ENCODE measurements at places on chromosomes 1 and 21. TPM values are rescaled to one million over a fixed set of nuclear protein-coding genes. Genes with fewer than 3 reads are reported as not detected.

DNA sequence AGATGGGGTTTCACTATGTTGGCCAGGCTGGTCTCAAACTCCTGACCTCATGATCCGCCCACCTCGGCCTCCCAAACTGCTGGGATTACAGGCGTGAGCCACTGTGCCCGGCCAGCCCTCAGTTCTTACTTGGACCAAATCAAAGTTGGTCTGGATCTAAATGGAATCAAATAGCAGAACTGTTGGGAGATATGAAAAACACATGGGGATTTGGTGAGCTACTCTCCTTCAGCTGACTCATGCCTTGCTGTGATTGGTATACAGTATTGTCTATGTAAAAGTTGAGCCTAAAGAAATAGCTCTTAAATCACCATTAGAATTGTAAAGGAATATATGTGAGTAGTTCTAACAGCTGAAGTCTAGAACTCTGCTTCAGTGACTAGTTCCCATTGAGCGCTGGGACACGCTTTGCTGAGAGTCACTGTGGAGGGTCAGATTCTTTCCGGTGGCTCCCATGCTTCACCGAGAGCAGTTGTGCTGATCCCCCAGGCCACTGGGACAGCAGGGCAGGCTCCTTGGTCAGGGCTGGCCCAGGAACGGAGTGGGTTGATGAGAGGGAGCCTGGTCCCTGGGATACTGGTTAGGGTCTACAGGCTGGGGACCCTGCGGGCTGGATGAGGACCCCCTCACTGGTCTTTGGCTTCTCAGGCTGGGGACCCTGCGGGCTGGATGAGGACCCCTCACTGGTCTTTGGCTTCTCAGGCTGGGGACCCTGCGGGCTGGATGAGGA, 14.0 kb downstream of the PKNOX1 start:
- DNase-seq: no peak

DNA sequence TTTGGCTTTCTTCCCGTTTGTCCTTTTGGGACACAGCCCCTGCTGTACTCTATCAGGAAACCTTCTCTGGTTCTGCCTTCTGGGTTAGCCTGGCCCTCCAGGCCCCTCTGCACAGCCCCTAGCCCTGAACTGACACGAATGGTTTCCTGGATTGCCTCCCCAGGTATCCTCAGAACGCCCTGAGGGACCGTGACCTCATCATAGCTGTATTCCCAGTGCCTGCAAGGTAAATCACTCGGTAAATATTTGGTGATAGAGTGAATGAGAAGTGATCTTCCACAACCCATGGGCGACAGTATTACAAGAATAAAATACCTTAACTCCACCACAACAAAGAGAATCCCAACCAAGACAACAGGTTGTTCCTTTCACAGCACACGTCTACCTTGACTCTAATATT, 637.2 kb downstream of the SMYD3 start:
- DNase-seq: no peak

- no peak for DNase-seq
Observed at GRCh38 chr1:100575406-100575805, 37.5 kb downstream of the GPR88 start.

- DNase-seq: no peak
Observed at GRCh38 chr1:16111771-16112595, 38.5 kb upstream of the FAM131C start.

GRCh38 chr1:75135573-75136194, 1.5 kb downstream of the LHX8 start:
- no peak for DNase-seq

- no peak for DNase-seq
Observed at GRCh38 chr1:90717665-90718410, 736 bp upstream of the BARHL2 start.

DNA sequence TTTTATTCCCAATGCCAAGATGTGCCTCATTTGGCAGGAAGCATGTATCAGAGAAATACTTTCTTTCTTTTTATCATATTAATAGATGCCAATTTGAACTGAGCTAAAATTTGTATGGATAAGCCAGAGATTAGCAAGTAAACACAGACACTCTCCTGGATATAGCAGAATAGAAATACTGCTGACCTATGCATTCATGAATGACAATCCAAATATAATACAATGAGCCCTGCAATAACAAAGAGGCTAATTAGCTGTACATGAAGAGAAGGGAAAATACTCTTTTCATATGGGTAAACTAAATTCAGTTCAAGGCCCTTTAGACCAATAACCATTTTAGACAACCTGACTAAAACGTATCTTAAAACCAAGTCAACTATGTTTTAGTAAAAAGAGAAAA, 388.1 kb upstream of the NR5A2 start:
- no peak for DNase-seq

DNA sequence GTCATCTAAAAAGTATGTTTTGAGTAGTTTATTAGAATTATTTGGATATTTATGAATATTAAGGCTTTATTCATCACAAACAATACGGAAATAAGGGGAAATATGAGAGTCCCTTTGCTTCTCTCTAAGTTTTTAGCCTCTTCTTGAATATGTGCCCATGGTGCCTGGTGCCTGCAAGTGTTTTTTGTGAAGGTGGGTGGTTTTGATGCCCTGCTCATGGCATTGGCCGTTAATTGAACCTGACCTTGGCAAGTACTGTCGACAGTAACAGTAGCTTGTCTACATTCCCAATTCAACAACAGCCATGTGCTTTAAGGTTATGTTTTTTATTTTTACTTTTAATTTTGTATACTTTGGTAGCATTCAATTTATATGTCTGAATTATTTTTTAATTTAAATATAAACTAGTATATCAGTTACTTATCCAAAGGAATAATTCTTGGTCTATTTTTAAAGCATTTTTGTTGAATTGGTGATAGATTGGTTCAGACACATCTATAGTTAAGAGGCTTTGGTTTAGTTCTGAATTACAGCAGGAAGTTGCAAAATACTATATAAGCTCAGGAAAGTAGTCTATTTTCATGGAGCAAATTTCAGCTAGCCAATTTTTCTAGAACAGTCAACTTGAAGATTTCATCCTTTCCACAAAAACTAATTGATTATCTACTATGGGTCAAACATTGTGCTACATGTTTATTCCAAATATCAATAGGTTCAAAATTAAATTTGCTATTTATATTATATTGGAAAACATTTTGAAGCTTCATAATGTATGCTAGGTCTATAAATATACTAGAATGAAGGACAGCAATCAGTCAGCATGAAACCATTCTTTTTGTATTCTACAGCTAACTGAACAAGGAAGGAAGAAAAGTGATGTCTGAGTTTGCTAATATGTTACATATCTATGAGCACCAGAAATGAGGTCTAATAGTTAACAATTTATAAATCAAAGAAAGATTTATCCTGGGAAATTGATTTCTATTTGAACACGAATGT, 184.4 kb downstream of the MRPL39 start:
- no peak for DNase-seq

DNA sequence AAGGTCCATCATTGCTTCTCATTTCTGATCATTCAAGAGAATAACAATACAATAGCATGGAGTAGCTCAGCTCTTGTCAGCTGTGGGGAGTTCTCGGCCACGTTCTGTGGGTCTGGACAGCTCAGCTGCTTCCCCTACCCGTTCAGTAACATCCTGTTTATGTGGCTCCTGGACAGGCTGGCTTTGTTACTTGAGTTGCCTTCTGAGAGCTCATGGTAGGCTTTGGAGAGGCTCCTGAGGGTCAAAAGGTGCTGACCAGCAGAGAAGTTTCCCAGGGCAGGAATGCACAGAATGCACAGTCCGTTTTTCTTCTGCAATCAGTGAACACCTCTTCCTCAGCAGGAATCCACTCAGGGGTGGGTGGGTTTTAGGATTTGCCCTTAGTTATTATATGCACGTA, 36.0 kb downstream of the KAZN start:
- no peak for DNase-seq

- no peak for DNase-seq
Observed at GRCh38 chr1:170929412-170929834, 5.9 kb upstream of the MROH9 start.

DNA sequence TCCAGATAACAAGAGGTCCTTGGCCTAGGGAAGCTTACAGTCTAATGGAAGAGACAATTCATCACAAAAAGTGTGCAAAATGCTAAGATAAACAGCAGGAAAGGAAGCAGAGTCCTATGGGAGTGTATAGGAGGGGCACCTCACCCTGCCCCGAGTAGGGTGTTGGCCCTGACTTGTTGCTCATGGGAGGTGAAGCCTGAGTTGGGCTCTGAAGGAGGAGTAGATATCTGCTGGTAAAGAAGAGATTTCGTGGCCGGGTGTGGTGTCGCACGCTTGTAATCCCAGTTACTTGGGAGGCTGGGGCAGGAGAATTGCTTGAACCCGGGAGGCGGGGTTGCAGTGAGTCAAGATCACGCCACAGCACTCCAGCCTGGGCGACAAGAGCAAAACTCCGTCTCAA, 18.6 kb upstream of the GPR37L1 start:
- DNase-seq: no peak

DNA sequence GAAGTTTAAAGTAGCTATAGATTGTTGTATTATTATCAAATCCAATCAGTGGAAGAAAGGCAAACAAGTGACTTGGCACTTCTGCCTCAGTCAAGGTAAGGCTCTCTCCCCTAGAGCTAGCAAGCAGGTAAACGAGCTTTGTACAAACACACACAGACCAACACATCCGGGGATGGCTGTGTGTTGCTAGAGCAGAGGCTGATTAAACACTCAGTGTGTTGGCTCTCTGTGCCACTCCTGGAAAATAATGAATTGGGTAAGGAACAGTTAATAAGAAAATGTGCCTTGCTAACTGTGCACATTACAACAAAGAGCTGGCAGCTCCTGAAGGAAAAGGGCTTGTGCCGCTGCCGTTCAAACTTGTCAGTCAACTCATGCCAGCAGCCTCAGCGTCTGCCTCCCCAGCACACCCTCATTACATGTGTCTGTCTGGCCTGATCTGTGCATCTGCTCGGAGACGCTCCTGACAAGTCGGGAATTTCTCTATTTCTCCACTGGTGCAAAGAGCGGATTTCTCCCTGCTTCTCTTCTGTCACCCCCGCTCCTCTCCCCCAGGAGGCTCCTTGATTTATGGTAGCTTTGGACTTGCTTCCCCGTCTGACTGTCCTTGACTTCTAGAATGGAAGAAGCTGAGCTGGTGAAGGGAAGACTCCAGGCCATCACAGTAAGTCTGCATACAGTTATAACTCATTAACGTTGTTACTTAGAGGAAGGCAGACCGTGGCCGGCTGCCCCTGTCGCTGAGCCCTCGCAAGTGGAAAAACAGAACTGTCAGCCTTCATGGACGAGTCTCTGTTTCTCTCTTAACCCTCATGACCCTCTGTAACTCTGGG, at the start of gene PALMD:
TSS of gene PALMD (plus strand) at position 415 of the 833 bp plus-strand sequence. CDS start at position 620, 205 bp downstream.
- DNase-seq: no peak

GRCh38 chr1:201348211-201348566, 29.3 kb downstream of the TNNT2 start:
- no peak for DNase-seq

GRCh38 chr1:198014355-198014754, 97.2 kb downstream of the LHX9 start:
- DNase-seq: no peak

- no peak for DNase-seq
Observed at GRCh38 chr1:154957091-154957657, 1.3 kb upstream of the PBXIP1 start.

GRCh38 chr1:160191756-160192155, 1.4 kb downstream of the CASQ1 start:
- no peak for DNase-seq

DNA sequence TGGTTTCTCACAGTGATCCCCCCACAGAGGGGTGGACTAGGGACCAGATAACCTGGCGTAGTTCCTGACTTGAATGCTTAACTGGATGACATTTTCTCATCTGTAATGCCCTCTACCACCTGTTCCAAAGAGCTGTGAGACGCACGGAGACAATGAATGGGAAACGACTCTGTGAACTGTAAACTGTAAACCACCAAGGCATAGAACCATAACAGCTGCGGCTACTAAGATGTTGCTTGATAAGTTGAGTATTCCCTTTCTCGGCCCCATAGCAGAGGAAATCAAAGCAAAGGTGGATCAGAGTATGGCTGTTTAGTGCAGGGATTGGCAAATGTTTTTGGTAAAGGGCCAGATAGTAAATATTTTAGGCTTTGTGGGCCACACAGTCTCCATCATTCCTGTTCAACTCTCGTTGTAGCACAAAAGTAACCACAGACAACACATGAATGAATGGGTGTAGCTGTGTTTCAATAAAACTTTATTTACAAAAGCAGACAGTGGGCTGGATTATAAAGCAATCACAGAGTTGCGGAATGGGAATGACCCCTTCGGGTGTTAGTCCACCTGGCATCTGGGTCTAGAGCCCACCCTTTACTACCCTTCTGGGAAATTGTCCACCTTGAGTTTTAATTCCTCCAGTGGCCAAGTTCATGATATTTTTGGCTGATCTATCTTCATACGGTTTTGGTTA, 315.2 kb downstream of the RPS6KC1 start:
- no peak for DNase-seq

- no peak for DNase-seq
Observed at GRCh38 chr1:214707306-214708087, 104.5 kb downstream of the CENPF start.

- no peak for DNase-seq
Observed at GRCh38 chr1:51867479-51868232, 10.9 kb downstream of the NRDC start.

DNA sequence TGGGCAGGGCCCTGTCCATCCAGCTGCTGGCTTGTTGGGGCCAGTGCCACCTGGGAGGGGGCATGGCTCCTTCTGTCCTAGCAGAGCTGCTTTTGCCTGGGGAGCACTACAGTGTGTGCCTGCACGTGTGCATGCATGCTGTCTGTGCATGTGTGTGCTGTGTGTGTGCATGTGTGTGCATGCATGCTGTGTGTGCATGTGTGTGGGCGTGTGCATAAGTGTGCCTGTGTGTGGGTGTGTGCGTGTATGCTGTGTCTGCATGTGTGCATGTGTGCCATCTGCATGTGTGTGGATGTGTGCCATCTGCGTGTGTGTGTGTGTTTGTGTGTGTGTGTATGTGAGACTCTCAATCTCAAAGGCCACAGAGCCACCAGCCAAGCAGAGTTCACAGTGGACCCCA, 8.3 kb upstream of the PRKCZ start:
- DNase-seq: no peak

GRCh38 chr1:18673976-18674375, 43.3 kb downstream of the PAX7 start:
- DNase-seq: no peak

DNA sequence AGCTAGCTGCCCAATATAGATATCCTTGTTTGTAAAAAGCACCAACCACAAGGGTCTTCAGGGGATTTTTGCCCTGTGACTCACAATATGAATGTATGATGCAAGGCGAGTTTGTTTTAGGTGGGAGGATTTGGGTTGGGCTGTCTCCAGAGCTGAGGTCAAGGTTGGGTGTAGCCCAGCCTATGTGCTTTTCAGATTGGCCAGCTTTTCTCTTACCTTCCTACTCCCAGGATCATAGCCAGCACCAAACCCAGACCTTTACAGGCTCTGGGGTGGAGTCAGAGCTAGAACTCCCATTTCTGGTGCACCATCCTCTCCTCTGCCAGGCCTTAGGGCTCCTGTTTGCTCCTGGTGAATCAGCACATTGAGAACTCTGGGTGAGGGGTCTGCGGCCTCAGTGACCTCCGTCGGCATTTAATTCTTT, 55.6 kb upstream of the GCLM start:
- no peak for DNase-seq

OR2T11 gene
- not detected for total RNA-seq

TRAF3IP3 gene
- total RNA-seq: 571 TPM

TFF3 gene
- not detected for total RNA-seq

VSIG8 gene
- not detected for total RNA-seq

KIAA0040 gene
- total RNA-seq: 33.6 TPM

SYT11 gene
- total RNA-seq: 18.2 TPM

TNFRSF18 gene
- 8.6 TPM for total RNA-seq

MTARC2 gene
- total RNA-seq: not detected
